ENCODE measurements at places on chromosomes 4 and X.

DNA sequence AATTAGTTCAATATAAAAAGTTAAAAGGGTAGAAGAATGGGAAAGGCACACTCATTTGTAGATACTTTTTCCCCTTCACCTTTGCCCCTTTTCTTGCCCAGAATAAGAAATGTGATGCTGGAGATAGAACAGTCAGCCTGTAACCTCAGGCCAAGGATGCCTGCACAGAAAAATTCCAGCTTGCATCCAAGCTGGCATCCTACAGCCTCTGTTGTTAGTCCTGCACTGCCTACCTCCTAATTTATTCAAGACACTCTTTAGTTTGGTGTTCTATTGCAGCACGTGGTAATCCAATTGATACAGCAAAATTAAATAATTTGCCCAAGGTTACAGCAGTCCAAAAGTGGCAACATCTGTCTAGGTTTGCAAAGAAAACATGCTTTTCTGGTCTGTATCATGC, 9.7 kb upstream of the USO1 start:
- no peak for DNase-seq

DNA sequence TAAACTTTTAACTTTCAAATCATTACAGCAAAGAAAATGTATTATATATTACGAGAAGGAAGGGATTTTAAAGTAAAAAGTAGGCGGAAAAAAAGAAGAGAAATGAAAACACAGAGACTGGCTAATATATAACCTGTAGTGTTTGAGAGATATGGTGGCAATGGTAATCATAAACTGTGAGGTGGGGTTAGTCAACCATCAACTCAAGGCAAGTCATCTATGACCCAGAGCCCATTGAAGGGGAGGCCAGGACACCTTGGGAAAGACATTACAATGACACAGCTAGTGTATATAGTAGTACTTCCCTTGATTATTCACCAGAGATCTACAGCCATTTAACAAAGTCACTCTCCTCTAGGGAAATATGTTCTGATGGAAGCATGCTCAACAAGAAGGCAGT, 423.9 kb upstream of the PITX2 start:
- DNase-seq: no peak

DNA sequence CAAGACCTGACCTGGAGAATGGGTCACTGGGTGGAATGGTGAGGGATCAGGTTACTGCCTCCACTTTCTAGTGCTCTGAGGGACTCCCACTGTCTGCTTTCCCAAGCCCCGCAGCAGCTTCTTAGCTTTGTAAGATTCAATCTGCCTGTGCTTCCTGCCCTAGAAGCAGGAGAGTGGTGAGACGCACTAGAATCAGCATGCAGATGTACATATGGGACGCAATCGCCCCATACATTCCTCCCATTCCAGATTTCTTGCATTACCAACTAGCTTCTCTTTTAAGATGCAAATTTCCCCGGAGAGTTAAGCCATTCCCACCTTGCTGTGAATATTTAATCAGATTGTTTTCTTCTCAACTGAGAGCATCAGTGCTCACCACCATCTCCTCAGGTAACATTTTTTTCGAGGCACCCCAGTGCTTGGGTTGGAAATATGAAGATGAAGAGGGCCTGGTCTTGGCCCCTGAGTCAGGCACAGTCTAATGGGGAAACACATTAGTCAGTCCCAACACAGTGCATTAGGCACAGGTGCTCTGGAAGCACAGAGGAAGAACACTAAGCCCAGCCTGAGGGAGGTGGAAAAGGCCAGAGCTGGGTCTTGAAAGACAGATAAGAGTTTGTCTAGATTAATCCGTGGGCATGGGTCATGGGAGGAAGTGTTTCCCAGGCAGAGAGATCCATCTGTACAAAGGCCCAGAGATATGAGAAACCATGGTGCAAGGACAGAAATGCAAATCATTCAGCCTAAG, 66.7 kb upstream of the PRPS1 start:
- DNase-seq: no peak

GRCh38 chr4:128025319-128025718, 35.8 kb upstream of the LARP1B start:
- no peak for DNase-seq

Data from Caco-2 (cell line).